Lung (tissue), 17 donors: ENCODE measurements at places on chromosomes 3 and 15. TPM values are rescaled to one million over a fixed set of nuclear protein-coding genes. Genes with fewer than 3 reads are reported as not detected.

Gene PCLAF
- total RNA-seq = 4.7 TPM

DNA sequence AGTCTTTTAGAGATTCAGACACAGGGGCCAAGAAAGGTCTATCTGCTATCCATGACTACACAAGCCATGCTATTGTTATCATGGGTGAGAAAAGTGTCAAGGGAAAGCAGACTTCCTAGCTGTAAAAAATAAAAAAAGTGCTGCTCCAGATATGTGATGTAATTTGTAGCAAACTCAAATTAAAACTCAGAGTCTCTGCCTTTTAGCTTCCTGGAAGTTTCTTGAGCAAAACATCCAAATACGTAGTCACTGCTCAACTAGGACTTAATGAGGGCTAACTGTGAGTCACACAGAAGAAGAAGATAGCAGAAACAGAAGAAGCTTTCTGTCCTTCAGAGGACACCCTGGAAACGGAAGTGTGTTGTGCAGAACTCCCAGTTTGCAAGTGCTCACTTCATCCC lies 393.4 kb upstream of the NR2F2 start:
- DNase-seq = no peak

Gene WDR72
- total RNA-seq = 0.97 TPM

- no peak for DNase-seq
Measured at GRCh38 chr3:150965436-150965835, 7.1 kb downstream of the CLRN1 start.

Gene ENTPD3
- 3.8 TPM for total RNA-seq

Gene MUSTN1
- total RNA-seq = 3.3 TPM

- peak; percentile 92 for DNase-seq
Measured at GRCh38 chr3:152302521-152303021, 33.8 kb downstream of the MBNL1 start.

Gene TLR9
- total RNA-seq = 1.1 TPM

Gene SLC22A14
- not detected for total RNA-seq
